AG08396 (cell line): ENCODE measurements at places on chromosomes 1 and 21.

GRCh38 chr1:2061065-2061778, 11.0 kb downstream of the PRKCZ start:
- DNase-seq, result no peak

GRCh38 chr1:223136086-223136485, 7.0 kb downstream of the TLR5 start:
- no peak for DNase-seq

GRCh38 chr1:26862781-26863684, at the start of gene SFN:
Gene SFN (plus strand): TSS chr1:26863149. CDS start chr1:26863213, 64 bp downstream.
- DNase-seq, result no peak

GRCh38 chr1:154943649-154944400, 7.3 kb upstream of the PMVK start:
- DNase-seq, result peak; percentile 56

DNA sequence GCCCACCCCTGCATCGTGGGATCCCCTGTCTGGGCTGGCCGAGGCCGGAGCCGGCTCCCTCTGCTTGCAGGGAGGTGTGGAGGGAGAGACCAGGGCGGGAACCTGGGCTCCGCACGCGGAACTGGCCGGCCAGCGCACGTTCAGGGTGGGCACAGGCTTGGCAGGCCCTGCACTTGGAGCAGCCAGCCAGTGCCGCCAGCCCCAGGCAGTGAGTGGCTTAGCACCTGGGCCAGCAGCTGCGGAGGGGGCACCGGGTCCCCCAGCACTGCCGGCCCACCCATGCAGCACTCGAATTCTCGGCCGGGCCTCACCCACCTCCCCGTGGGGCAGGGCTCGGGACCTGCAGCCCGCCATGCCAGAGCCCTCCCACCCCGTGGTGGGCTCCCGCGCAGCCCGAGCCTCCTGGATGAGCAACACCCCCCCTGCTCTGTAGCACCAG, 422.6 kb downstream of the AMY1C start:
- DNase-seq, result no peak

- no peak for DNase-seq
Measured at GRCh38 chr1:198691063-198691462, 52.2 kb downstream of the PTPRC start.
